ENCODE measurements at places on chromosomes 12 and 14.

DNA sequence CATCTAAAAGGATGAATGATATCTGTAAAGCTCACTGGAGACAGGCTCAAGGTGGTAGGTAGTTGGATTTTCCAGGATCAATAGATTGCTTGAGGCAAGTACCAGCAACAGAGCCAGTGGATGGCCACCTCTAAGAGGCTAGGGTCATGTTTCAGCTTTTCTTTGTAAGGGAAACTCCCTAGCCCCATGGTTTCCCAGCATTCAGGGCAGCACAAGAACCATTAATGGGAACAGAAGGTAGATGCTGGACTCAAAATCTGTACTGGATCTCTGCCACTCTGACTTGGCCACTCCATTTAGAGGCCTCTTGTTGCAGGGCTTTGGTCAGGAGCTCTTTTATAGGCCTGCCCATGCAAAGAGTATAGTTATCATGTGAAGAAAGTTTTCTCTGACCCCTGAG lies 76.1 kb upstream of the DYRK2 start:
- no peak for DNase-seq

DNA sequence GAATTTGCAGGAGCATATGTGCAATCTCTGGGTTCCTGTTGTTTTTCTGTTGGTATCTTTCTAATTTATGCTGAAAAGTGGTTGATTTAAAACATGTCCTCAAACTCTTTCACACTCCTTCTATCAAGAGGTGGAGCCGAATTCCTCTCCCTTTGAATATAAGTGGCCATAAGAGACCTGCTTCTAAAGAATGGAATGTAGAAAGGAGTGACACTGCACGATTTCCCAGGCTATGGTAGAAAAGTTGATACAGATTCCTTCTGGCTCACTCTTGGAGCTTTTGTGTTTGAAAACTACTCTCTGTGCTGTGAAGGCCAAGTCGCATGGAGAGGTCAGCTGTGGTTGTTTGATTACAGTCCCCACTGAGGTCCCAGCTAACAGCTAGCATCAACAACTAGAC lies 613.2 kb downstream of the ETNK1 start:
- no peak for DNase-seq

GRCh38 chr12:113863455-113863845 lies 102.7 kb downstream of the RBM19 start:
- no peak for DNase-seq

- no peak for DNase-seq
Observed at GRCh38 chr12:121424624-121424975, 24.7 kb downstream of the RNF34 start.

DNA sequence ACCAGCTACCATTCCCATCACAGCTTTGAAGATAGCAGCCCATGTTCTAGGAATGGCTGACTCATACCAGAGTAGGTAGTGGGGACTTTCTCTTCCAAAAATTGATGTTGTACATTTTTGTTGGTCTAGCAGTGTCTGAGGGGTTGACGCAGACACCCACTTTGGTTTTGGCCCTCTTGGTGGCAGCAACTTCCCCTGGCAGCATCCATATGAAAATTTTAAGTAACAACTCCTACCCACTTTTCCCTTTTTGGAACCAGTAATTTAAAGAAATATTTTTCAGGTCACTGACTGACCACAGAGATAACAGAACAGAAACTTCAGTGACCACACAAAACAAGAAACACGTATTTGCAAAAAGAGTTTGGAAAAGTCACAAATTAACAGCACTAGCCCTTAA lies 162.0 kb upstream of the TMCC3 start:
- peak; percentile 30 for DNase-seq

DNA sequence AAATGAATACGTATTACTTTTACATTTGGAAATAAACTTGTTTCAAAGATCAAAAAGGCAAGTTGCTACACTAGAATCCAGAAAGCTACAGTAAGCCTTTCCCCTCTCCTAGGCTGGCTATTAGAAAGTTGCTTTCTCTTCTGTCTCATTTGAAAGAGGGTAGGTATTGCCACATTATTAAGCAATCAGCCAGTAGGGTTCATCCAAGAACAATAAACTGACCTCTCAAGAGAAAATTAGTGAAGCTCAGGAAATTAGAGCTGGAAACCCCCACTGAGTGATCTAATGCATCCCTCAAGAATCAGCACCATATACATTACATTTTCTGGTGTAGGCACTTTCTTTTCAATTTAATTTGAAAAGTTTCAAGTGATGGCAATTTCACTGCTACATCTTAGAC lies 4.5 kb upstream of the TMEM233 start:
- DNase-seq = no peak
